ENCODE measurements at places on chromosomes 1 and 21. TPM values are rescaled to one million over a fixed set of nuclear protein-coding genes. Genes with fewer than 3 reads are reported as not detected.

Gene SYPL2
- not detected for total RNA-seq

Gene CENPL
- total RNA-seq = 39.2 TPM

Gene KRTAP11-1
- total RNA-seq = not detected

Gene OPTC
- not detected for total RNA-seq

DNA sequence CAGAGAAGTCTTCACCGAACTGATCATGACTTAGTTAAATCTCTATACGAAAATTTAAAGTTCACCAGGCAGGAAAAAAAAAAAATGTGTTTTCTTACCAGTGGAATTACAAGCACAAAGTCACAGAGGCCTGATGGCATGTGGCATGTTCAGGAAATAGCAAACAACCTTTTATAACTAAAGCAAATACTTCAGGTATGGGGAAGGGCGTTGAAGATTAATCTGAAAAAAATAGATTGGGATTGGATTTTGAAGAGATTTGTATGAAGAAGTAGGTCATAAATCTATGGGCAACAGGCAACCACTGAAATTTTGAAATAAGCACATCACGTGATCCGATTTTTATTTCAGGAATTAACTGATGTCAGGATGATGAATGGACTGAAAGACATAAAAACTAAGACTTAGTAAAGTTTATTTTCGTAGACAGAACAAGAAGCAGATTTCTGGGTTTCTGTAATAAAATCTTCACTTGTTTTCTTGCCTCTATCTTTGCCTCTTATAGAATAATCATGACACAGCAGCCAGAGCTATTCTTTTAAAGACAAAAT lies 295.9 kb upstream of the ADGRL4 start:
- H3K36me3 ChIP-seq = no peaks in the 10 kb centered on the region
- no peak for DNase-seq
- no peaks in the 10 kb centered on the region for H3K4me1 ChIP-seq
- H3K27ac ChIP-seq = no peak overlapping the region
- no peak overlapping the region for H3K4me3 ChIP-seq

DNA sequence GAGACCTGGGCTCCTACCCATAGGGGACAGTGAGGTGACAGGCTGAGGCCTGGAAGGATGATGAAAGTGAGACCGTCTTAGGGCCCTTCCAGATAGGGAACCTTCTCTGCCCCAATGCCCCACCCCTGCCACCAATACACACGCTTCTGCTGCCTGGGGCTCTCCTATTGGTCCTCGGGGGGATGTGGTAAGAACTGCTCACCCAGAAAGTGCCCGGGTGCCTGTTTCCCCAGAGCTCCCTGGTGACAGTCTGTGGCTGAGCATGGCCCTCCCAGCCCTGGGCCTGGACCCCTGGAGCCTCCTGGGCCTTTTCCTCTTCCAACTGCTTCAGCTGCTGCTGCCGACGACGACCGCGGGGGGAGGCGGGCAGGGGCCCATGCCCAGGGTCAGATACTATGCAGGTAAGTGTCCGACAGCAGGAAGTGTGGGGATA lies 948 bp downstream of the SEMA4A start:
- H3K36me3 ChIP-seq = peaks cover 24% of the 10 kb centered on the region
- H3K4me3 ChIP-seq = peak overlapping the region; percentile 81
- no peaks in the 10 kb centered on the region for H3K27me3 ChIP-seq
- H3K4me1 ChIP-seq = peaks cover 84% of the 10 kb centered on the region

DNA sequence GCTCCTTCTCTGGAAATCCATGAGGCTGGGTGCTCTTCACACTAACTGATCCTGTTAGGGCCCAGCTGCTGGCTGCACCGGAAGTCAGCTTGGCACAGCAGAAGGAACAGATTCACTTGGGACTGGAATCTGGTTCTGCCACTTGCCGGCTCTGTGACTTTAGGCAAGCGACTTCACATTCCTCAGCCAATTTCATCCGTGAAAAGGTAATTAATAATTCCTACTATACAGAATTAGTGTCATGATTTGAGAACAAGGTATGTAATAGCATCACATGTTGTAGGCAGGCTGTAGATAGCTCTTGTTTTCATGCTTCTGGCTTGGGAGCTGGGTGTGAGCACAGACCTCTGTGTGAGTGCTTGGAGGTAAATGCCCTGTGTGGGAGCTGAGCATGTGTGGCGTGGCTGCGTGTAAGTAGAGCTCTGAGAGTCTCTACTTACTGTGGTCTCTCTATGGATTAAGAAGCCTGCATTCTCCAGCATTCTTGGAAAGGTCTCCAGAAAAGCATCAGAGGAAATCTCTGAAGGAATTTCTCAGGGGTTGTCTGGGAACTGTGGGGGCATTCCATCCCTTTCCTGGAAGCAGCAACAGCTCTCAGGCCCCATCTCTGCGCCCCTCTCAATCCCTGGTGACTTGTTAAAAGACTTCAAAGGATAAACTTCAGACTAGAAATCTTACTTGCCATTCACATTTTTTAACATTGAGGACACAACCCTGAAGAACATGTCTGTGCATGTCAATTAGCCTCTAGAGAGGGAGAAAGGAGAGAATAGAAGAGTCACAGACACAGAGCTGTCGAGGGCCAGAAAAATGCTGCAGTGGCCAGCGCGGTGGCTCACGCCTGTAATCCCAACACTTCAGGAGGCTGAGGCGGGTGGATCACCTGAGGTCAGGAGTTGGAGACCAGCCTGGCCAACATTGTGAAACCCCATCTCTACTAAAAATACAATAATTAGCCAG lies 47.7 kb upstream of the PPM1J start:
- peaks cover 4% of the 10 kb centered on the region for H3K4me1 ChIP-seq
- H3K27me3 ChIP-seq = no peaks in the 10 kb centered on the region
- no peak for DNase-seq
- H3K4me3 ChIP-seq = no peak overlapping the region
- no peak overlapping the region for H3K27ac ChIP-seq
- no peaks in the 10 kb centered on the region for H3K36me3 ChIP-seq

DNA sequence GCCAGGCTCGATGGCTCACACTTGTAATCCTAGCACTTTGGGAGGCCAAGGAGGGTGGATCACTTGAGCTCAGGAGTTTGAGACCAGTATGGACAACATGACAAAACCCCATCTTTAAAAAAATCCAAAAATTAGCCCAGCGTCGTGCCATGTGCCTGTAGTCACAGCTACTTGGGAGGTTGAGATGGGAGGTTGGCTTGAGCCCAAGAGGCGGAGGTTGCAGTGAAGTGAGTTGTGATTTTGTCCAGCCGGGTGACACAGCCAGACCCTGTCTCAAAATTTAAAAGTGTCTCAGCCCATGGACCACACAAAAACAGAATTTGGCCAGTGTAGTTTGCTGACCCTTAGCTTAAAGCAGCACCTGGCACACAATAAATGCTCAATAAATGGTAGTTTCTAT lies 11.3 kb upstream of the TACSTD2 start:
- H3K27ac ChIP-seq = no peak overlapping the region
- no peak overlapping the region for H3K4me3 ChIP-seq
- H3K4me1 ChIP-seq = peaks cover 19% of the 10 kb centered on the region
- H3K27me3 ChIP-seq = peaks cover 42% of the 10 kb centered on the region

DNA sequence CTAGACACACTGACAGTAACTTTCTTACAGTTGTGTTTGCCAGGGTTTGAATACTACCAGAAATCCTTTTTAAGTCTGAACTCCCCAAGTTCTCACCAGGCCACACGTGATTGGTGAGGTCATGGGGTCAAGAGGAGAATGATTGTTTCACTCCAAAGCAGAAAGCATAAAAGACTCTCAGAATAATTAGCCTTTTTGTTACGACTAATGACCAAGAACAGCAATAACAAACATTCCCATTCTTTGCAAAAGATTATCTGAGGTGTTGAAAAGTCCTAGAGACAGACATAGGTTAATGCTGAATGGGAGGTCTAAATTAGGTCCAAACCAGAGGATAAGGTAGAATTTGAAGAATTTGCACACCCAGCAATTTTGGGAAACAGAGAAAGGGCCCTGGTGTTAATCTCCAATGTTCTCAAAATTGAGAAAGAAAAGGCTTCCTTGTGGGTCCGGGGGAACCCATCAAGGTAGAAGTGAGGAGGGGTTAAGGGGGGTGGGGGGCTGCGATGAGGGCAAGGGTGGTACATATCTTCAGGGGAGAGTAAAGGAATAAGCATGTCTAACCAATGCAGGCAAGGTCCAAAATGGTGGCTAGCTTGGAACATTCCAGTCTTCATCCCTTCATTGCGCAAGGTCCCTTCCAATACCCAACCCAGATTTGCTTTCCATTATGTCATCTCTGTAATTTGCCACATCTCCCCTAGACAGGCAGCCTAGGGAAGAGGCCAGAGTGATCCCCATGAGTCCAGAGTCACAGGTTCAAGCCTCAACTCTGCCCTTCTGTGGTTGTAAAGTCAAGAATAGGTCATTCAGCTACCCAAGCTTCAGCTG lies 74.6 kb upstream of the NFIA start:
- DNase-seq = no peak
- H3K27me3 ChIP-seq = peaks cover 5% of the 10 kb centered on the region
- H3K36me3 ChIP-seq = no peaks in the 10 kb centered on the region
- no peak overlapping the region for H3K27ac ChIP-seq
- H3K4me1 ChIP-seq = peaks cover 2% of the 10 kb centered on the region

DNA sequence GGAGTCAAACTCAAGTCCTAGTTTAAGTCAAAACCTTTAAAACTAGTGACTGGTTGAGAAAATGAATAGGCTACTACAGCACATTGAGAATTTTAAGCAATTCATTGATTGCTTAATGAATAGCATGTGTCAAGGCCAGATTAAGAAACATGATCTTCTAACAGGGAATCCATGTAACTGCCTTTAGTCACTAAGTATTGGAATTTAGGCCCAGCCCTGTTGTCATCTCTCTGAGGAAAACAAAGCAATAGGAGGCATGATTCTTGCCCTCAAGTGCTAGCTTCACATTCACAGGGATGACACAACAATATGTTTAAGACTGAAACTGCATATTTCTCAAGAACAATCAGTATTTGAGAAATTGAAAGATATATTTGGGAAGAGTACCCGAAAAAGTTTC lies 70.0 kb upstream of the PTGS2 start:
- no peak overlapping the region for H3K4me3 ChIP-seq
- no peaks in the 10 kb centered on the region for H3K27me3 ChIP-seq
- H3K27ac ChIP-seq = no peak overlapping the region

DNA sequence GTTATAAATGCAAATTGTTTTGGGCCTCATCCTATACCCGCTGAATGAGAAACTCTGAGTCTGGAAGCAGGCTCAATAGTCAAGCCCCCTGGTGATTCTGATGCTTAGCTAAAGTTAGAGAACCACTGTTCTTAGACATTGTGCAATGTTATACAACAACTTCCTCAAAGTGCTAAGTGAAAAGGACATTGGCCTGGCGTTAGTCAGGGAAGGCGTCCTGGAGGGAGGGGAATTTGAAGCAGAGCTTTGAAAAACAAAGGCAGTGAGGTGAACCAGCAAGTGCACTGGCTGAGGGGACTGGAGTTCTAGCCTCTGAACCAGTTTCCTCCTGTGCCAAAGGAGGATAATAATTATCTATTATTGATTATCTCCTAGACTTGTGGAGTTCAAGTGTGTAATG lies 5.1 kb downstream of the CD1D start:
- H3K27me3 ChIP-seq = peaks cover 40% of the 10 kb centered on the region
- no peaks in the 10 kb centered on the region for H3K36me3 ChIP-seq
- no peak overlapping the region for H3K27ac ChIP-seq
- H3K4me3 ChIP-seq = no peak overlapping the region
- H3K4me1 ChIP-seq = peaks cover 11% of the 10 kb centered on the region
- DNase-seq = no peak

DNA sequence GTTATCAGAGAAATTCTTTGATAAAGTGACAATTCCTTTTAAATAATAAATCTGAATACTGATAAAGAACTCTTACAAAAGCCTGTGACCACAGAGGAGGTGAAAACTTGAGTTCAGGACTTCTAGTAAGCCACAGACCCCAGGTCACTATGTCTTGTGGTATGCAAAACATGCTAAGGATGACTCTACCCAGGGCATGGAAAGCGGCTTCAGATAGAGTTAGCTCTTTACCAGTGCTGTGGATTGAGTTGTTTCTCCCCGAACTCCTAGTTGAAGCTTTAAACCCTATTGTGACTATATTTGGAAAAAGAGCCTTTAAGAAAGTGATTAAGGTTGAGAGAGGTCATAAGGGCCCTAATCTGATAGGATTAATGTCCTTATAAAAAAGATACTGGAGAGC lies 42.3 kb downstream of the HLX start:
- no peaks in the 10 kb centered on the region for H3K27me3 ChIP-seq
- H3K4me3 ChIP-seq = no peak overlapping the region
- H3K4me1 ChIP-seq = no peaks in the 10 kb centered on the region

DNA sequence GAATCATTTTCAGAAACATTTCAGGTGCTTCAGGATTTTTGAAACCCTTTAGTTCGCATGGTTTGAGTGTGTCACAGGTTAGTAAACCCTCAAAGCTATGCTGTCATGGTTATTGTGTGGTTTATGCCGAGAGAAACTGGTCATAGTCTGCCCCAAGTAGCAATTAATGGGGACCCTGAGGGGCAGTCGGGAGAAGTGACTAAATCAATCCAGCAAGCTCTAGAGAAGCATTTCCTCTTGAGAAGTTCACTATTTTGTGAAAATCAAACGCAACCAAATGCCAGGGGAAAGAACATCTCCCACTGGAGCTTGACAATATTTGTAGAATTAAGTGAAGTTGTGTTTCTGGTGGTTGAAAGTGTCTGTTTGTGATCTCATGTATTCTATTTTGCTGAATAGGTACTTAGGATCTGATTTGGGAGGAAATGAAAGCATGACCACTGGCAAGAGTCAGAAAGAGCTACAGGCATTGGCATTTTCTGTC lies 63.0 kb upstream of the BACH1 start:
- peaks cover 17% of the 10 kb centered on the region for H3K4me1 ChIP-seq
- H3K36me3 ChIP-seq = no peaks in the 10 kb centered on the region
- no peak for DNase-seq
- peaks cover 2% of the 10 kb centered on the region for H3K27me3 ChIP-seq
- no peak overlapping the region for H3K27ac ChIP-seq

GRCh38 chr1:170210142-170210541 lies 64.4 kb downstream of the NTMT2 start:
- H3K27ac ChIP-seq = no peak overlapping the region
- no peak overlapping the region for H3K4me3 ChIP-seq
- H3K4me1 ChIP-seq = no peaks in the 10 kb centered on the region
- H3K27me3 ChIP-seq = peaks cover 6% of the 10 kb centered on the region
- no peak for DNase-seq

- DNase-seq = no peak
- H3K4me3 ChIP-seq = no peak overlapping the region
- no peaks in the 10 kb centered on the region for H3K4me1 ChIP-seq
- H3K27ac ChIP-seq = no peak overlapping the region
- H3K36me3 ChIP-seq = no peaks in the 10 kb centered on the region
- H3K27me3 ChIP-seq = peaks cover 29% of the 10 kb centered on the region
Measured at GRCh38 chr1:20344738-20345137, 54.1 kb downstream of the VWA5B1 start.

DNA sequence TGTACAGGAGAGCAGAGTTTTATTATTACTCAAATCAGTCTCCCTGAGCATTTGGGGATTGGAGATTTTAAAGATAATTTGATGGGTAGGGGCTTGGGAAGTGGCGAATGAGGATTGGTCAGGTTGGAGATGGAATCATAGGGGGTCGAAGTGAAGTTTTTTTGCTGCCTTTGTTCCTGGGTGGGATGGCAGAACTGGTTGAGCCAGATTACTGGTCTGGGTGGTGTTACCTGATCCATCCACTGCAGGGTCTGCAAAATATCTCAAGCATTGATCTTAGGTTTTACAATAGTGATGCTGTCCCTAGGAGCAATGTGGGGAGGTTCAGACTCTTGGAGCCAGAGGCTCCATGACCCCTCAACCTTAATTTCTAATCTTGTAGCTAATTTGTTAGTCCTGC lies 108.8 kb downstream of the BACH1 start:
- peaks cover 3% of the 10 kb centered on the region for H3K4me1 ChIP-seq
- no peaks in the 10 kb centered on the region for H3K27me3 ChIP-seq
- H3K36me3 ChIP-seq = no peaks in the 10 kb centered on the region
- no peak overlapping the region for H3K27ac ChIP-seq

GRCh38 chr1:157124855-157125254 lies 13.3 kb downstream of the ETV3 start:
- H3K27ac ChIP-seq = no peak overlapping the region
- H3K4me3 ChIP-seq = no peak overlapping the region
- peaks cover 66% of the 10 kb centered on the region for H3K36me3 ChIP-seq
- peaks cover 16% of the 10 kb centered on the region for H3K4me1 ChIP-seq
